ENCODE measurements at places on chromosomes 2 and 18.

DNA sequence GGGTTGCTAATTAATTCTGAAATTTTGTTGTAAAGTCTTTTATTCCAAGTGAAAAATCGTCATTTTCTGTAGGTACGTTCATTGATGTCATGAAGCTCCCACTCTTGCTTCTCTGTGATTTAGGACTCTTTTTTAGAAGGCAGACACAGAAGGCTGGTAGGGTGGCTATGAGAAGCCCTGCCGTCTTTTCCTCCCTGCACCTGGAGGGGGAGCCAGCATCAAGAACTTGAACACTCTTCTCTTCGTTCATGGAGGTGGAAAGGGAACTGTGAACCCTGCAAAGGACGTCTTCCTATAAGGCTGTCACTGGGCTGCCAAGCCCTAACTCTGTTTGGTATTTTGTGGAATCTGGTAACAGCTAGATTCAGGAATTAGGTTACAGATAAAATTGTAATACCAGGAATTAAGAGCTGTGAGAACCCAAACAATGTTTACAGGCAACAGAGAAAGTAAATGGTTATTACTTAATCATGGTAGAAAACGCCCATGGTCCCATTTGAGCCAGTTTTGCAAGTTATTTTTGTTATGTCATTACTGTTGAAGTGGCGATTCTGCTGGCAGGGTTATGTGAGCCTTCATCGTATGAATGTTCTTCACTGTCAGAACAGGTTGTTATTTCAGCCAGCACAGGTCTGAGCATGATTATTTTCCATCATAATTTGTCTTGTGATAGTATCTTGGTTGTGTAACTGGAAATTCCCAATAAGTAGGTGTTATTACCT is 112.2 kb downstream of the OSBPL6 start:
- DNase-seq = peak; percentile 33

GRCh38 chr2:22126106-22126505 is 1002.3 kb downstream of the TDRD15 start:
- no peak for DNase-seq

GRCh38 chr2:158998551-158999248 is 30.3 kb downstream of the TANC1 start:
- DNase-seq = no peak

GRCh38 chr2:6960659-6961058 is 43.4 kb downstream of the RNF144A start:
- no peak for DNase-seq

- peak; percentile 26 for DNase-seq
Measured at GRCh38 chr2:119240311-119241204, 16.9 kb downstream of the STEAP3 start.

GRCh38 chr2:8472545-8473323 is 209.1 kb upstream of the ID2 start:
- DNase-seq = no peak

DNA sequence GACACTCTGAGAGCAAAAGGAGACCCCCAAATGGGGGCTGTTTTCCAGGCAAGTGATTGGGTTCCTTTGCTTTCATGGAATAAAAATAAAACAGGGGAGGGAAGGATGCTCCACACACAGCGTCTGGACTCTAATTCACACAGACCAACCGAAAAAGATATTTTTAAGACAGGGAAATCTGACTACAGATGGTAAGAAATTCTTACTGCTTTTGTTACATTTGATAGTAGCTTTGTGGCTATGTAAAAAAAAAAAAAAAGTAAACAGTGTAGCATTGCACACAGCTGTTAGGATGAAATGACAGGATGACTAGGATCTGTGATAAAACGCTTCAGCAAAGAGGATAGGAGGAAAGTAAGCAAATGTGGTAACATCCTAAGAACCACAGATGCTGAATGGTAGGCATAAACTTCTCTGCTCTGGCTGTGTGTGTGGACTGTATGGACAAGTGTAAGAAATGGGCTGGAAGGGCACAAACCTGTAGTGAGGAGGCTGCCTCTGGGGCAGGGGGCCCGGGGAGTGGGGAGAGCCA is 207.6 kb downstream of the ANAPC1 start:
- DNase-seq = no peak

GRCh38 chr2:40274270-40274669 is 177.6 kb downstream of the SLC8A1 start:
- DNase-seq = peak; percentile 34

DNA sequence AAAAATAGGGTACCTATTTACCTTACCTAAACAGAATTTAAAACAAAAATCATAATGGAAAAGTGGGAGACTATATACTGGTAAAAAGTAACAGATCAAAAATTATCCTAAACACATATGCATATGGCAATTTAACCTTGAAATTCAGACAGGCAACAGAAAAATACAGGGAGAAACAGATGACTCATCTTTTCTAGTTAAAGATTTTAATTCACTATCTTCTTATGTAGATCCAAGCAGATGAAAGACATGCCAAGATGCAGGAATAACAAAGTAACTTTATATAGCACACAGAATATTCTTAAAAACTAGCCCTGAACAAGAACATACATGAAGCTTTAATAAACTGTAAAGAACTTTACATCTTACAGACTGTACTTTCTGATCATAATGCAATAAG is 30.9 kb downstream of the PRPF40A start:
- DNase-seq = peak; percentile 55

- DNase-seq = peak; percentile 24
Measured at GRCh38 chr2:31334311-31335026, 80.1 kb downstream of the XDH start.

- no peak for DNase-seq
Measured at GRCh38 chr18:61322265-61322873, 10.9 kb upstream of the CDH20 start.
